A172 (cell line): ENCODE measurements at places on chromosomes 3 and 15. TPM values are rescaled to one million over a fixed set of nuclear protein-coding genes. Genes with fewer than 3 reads are reported as not detected.

DNA sequence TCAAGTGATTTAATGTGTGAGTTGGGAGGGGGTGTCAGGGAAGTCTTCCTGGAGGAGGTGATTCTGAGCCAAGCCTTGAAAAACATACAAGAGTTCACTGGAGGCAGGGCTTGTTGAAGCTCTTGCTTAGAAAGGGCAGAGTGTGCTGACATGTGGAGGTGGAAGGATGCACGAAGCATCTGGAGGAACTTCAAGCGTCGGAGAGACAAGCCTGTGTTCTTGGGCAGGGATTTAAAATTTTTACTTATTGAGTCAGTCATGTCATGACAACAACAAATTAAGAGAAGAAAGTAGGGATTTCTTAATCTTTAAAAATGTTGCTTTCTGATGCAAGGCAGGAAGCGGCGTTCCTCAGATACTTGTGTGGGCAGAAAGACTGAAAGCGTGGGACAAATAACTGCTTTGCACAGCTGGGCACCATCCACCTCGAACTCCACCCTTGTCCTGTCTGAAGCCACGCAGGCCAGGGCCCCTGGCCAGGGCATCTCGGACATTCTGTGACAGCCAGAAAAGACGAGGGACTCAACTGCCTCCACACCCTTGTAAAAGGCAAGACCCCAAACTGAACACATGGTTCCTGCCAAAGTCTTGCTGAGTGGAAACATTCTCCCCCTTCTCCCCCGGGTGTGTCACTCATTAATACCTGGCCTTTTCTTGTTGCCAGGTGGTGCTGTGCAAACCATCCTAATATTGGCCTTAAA lies 6.9 kb upstream of the IL16 start:
- peak; percentile 11 for DNase-seq

DNA sequence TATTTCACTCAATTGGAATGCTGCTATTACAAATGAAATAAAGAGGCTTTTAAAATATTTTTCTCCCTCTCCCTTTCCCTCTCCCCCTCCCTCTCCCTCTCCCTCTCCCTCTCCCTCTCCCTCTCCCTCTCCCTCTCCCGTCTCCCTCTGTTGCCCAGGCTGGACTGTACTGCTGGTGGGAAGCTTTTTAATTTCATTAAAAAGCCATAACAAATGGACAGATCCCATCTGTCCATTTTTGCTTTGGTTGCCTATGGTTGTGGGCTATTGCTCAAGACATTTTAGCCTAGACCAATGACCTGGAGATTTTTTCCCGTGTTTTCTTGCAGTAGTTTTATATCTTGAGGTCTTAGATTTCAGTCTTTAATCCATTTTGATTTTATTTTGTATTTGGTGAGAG lies 107.2 kb upstream of the LRRC3B start:
- DNase-seq: no peak

Gene BLM
- 16.6 and 18.1 TPM in 2 replicates for total RNA-seq

Gene ARGFX
- not detected in 2 replicates for total RNA-seq
